HFF-Myc (cell line): ENCODE measurements at places on chromosomes 2 and 18.
A peak's percentile ranks its signal among the peaks of the same experiment; 100 is the strongest.

DNA sequence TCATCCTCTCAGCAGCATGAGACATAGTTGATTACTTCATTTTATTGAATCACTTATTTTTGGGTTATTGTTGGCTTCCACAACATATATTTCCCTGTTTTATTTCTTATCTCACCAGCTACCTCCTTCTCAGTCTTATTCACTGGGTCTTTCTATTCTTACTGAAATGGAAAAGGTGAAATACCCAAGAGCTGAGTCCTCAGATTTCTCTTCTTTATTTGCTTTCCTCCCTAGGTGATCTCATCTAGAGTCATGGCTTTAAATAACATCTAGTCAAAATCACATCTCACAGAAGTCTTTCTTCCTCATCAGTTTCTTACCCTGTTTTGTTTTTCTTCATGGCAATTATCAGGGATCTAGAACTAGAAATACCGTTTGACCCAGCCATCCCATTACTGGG, 105.0 kb upstream of the RBBP8 start:
- DNase-seq: no peak

- DNase-seq: no peak
Observed at GRCh38 chr2:171864357-171864985, 29.6 kb downstream of the SLC25A12 start.

DNA sequence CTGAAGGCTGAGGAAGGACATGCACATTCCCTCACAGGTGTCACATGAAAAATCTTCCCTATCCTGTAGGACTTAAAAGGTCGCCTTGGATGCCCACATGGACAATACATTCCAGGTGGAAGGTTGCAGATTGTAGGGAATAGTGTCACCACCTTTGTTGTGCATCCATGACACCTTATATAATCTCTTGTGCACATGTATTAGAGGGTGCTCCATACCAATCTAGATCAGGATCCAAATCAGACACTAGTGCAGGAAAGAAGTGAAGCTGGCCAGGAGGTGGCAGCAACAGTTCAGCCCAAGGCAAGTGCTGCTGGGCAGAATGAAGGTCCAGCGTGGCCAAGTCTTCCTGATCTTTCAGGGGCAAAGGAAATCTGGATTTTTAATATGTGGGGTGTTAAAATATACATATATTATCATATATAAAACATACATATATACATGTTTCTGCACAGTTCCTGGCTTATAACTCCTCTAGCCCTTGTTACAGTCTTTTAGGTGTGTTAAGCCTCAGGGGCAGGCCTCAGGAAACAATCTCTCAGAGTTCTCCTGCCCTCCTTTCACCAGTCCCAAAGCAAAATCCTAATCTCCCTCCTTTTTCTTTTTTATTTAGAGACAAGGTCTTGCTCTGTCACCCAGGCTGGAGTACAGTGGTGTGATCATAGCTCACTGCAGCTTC, 16.6 kb downstream of the NIF3L1 start:
- peak; percentile 32 for DNase-seq

GRCh38 chr2:239361311-239361642, 39.5 kb downstream of the HDAC4 start:
- DNase-seq: no peak

GRCh38 chr2:77629539-77629938, 107.4 kb upstream of the LRRTM4 start:
- DNase-seq: no peak

DNA sequence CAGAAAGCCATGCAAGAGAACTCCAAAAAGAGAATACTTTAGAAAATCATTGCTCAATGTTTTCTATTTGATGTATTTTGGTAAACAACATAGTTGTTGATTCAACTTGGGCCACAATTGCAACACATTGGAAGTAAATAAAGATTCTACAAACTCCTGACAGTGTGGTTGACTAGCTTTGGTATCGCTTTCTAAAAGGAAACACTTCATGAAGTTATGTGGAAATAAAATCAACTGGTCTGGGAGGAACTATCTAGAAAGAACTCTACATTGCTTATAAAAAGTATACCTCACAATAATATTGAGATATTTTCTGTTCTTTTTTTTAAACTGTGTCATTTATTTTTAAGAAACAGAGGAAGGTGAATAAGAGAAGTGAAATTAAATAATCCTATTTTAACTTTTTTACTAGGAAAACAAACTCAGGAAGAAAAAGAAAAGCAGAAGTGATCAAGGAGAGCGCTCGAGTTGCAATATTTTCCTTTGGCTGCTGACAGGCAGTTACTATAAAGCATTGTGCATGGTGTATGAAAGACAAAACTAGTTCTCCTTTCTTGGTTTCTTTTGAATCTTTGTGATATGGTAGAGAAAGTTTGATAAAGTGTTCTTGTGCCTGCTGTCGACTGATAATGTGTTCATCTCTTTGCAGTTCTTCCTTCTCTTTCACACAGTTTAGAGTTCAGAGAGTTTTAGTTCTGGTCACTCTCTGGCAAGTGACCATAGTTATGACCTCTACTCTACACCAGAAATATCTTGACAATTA, 3.0 kb downstream of the DHRS9 start:
- no peak for DNase-seq

DNA sequence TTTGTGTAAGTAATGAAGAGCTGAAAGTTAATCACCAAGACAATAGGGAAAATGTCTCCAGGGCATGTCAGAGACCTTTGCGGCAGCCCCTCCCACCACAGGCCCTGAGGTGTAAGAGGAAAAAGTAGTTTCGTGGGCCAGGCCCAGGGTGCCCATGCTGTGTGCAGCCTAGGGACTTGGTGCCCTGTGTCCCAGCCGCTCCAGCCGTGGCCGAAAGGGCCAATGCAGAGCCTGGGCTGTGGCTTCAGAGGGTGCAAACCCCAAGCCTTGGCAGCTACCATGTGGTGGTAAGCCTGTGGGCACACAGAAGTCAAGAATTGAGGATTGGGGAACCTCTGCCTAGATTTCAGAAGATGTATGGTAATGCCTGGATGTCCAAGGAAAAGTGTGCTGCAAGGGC, 52.5 kb downstream of the CENPO start:
- no peak for DNase-seq

- no peak for DNase-seq
Observed at GRCh38 chr18:74175658-74176057, 27.3 kb downstream of the TIMM21 start.

DNA sequence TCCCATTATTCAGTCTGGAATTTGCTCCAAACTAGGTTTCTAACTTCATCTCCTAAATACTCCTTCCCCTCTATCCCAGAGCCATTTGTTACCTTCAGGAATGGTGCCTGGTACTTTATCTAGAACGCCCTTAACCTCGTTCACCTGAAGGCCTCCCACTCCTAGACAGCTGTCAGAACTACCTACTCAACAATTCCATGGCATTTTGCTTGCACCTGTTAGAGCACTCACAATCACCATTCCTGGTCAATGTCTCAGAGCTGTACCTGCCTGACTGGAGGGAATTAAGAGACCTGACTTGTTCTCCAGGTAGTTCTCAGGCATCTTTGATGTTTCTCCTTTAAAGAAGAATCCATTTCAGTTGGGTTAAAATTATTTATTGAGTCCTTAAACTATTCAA, 88.9 kb downstream of the GAREM1 start:
- no peak for DNase-seq

- DNase-seq: no peak
Observed at GRCh38 chr2:197954328-197954727, 149.9 kb downstream of the PLCL1 start.

DNA sequence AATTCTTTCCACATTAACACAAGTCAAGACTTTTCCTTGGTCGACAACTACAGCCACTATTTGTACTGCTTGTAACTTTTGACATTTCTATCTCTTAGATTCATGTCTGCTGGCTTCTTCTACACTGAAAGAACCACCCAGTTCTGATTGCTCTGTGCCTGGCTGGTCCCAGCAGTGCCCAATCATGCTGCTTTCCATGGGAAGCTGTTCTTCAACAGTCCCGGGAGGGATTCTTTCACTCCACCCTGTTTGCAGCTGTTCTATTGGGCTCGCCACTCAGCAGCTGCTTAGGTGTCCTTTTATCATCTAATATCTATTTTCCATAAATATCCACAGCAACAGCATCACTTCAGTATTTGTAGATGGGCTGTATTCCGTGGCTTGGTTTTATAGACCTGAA, 471.1 kb upstream of the SMIM21 start:
- DNase-seq: no peak

DNA sequence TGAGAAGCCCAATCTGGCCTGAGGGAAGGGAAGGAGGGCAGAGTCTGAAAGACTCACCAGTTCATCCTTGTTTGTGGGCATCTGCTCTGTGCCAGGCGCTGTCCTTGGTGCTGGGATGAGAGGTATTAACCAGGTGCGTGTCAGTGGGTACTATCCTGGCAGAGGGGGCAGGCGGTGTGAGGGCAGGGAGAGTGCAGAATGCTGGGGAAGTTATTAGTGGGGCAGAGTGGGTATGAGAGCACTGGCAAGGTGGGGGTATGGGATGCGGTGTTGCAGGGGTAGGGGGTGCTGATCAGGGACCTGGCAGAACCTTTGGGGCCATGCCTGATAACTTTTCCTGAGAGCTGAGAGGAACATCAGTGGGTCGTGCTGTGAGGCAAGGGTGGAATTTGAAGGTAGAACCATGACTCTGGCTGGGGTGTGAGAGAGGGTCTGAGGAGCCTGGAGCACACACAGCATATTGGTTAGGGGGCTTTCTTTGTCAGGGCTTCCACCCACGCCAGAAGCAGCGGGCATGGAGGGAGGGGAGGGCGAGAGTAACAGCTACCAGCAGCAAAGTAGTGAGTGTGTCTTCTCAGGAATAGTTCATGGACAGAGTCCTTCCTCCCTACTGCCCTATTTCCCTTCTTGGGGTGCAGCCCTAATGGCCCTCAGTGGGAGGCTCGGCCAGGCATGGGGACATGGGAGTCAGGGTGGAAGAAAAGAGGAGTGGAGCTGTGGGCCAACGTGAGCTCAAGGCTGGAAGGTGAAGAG, 290.7 kb downstream of the CYP26B1 start:
- DNase-seq: no peak

DNA sequence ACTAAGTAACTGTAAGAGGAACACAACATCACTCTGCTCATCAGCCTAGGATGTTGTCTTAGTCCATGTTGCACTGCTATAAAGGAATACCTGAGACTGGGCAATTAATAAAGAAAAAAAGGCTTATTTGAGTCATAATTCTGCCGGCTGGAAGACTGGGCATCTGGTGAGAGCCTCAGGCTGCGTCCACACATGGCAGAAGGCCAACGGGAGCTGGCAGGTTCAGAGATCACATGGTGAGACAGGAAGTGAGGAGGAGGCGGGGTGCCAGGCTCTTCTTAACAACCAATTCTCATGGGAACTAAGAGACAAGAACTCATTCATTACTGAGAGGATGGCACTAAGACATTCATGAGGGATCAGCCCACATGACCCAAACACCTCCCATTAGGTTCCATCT, 46.8 kb downstream of the EPG5 start:
- DNase-seq: peak; percentile 61

DNA sequence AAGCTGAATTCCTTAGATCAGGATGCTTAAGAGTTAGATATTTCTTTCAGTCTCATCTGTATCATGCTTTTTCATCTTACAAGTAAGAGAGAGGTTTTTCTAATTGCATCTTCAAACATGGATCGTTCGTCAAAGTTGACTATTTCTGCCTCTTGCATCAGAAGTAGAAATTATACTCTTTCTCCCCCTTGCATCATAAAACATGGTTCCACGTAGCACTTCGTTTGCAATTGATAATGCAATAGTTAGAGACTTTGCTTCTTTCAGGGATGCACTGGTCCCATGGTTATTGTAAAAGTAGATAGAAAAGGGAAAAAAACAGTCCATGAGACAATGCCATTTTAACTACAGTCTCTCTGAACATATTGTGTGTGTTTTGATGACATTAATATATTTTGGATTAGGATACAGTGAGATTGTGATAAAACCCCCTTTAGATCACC, 75.1 kb upstream of the PARD3B start:
- no peak for DNase-seq

DNA sequence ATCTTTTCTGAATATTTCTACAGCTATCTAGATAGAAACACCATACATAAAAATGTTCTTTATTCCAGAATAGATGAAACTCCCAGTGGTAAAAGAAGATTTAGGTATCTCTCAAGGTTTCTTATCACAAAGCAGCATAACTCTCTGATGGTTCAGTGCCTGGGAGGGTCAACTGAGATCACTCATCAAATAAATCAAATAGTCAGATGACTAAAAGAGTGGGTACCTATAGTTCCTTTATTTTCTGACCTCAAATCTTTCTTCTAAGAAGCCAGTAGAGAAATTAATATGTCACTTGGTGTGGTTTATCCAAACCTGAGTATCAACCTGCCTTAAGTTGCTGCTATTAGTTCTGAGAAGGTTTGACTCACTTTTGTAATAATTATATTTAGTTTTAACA, 120.9 kb downstream of the TMEFF2 start:
- DNase-seq: no peak

- DNase-seq: no peak
Observed at GRCh38 chr2:49618491-49618890, 464.2 kb upstream of the FSHR start.

DNA sequence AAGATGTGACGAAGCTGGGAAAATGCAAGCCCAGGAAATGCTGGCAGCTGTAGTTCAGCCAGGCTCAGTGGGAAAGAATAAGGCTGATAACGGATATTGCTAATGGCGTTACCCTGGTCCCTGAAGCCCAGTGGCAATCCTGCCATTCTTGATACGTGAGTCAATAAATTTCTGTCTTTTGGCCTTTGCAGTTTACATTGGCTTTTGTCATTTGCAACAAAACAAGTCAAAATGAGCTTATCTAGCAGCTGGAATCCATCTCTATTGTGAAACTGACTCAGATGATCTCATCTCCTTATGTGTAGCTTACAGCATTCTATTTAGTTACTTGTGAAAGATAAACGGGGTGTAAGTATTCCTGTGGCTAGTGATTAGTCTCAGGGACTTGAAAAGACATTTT, 43.8 kb downstream of the ARL6IP6 start:
- no peak for DNase-seq

GRCh38 chr2:23420091-23420839, 35.3 kb downstream of the KLHL29 start:
- DNase-seq: no peak

DNA sequence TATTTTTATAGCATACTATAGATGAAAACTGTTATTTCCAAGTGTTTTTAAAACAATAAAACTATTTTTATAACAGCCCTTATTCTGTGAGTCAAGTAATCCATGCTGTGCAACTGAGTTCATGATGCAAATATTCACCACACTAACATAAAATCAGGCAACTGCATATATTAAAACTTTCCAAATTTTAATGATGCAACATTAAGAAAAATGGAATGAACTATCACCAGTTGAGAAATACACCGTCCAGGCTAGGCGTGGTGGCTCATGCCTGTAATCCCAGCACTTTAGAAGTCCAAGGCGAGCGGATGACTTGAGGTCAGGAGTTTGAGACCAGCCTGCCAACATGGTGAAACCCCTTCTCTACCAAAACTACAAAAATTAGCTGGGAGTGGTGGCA, 114.5 kb downstream of the CDH2 start:
- DNase-seq: no peak

GRCh38 chr18:48777026-48777743, 173.6 kb downstream of the SMAD7 start:
- DNase-seq: no peak
